ENCODE measurements at places on chromosomes 6 and 20.

GRCh38 chr20:51769976-51770615 is 1.9 kb upstream of the ATP9A start:
- DNase-seq = no peak

- DNase-seq = no peak
These were observed 146.9 kb upstream of the CITED2 start for GRCh38 chr6:139521338-139521737.

- no peak for DNase-seq
These were observed 44.6 kb downstream of the ALDH5A1 start for GRCh38 chr6:24539416-24539815.

GRCh38 chr6:46756469-46757213 is 9.9 kb downstream of the ANKRD66 start:
- no peak for DNase-seq

DNA sequence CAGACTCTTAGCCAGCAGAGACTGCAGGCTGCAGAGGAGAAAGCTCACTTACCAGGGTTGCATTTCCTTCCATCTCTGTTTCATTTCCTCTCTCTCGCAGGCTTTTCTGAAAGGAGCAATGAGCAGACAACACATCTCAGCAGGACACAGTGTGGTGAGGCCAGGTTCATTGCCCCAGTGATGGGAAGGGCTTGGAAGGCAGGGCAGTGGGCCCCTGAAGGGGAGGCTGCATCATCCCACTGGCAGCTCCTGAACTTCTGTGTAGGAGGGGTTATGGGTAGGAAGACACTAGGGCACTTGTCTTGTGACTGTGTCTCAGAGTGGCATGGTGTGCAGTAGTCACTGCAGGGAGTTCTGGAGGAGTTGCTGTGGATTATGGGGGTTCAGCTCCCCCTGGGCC is 246.8 kb downstream of the QKI start:
- no peak for DNase-seq

- DNase-seq = no peak
These were observed 12.5 kb downstream of the CTCFL start for GRCh38 chr20:57512432-57512831.

DNA sequence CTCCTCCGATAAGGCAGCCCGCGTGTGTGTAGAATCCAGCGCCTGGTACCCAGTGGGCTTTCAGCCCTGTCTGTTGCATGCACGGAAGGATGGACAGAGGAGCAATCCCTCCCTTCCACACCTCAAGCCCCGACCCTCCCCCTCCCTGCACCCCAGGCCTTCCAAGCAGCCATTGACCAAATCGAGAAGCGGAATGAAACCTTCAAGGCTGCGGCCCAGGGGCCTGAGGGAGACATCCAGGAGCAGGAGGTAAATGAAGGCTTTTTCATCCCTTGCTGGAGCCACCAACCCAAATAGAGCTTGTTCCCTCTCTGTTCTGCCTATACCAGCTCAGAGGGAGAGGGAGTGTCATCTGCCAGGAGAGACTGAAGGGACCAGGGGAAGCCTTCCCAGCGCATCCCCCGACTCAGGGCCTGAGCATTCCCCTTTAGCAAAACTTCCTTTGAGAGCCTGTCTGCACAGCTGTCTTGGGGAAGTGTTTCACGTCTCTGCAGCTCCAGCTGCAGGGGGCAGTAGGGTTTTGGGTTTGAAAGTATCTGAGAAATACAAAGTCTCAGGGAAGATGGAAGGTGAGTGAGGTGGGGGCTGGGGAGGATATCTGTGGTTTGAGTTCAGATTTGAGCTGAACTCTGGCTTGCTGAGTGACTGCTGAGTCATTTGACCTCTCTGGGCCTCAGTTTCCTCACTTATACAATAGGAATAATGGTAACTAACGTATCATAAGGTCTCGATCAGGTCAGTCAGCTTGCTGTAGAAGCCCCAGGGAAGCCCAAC is 16.1 kb downstream of the FGD2 start:
- DNase-seq = no peak

DNA sequence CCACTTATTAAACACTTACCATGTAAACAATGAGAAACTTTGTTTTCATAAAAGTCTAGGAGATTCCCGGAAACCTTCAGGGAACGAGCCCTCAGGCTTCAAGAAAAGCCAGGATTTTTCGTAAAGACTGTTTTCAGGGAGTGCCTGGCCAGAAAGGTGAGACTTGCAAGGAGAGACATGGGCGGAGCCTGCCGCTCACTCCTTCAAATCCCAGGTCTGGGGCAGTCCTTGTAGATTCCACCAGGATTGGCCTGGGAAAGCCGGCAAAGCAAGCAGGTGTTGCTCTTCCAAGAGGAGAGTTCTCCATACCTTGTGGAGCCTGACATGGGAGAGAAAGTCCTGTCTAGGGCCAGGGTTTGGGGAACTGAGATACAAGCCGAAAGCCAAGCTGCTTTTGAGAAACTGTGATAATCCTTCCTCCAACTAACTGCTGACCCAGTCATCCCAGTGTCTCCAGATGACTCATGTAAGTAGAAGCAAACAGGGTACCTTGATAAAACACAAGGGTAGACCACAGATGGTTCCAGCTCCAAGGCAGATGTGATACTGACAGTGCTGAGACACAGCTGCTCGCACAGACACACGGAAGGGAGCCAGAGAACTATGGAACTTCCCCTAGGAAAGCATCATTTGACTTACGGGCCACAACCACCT is 69.4 kb upstream of the NAA20 start:
- DNase-seq = no peak

DNA sequence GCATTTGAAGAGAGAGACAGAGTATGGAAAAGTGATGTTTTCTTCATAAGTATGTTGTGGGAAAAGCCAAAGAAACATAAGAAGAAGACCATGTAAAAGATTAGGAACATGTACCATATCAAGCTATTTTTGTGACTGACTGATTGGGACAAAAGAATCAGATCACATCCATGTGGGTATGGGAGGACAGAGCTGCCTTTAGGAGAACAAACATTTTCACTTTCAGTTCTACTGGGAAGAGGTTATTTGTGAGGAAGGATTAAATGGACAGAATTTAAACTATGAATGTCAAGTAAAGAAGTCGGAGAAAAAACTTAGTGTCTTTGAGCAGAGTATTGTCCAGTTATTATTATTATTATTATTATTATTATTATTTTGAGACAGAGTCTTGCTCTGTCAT is 124.4 kb upstream of the HCRTR2 start:
- no peak for DNase-seq

DNA sequence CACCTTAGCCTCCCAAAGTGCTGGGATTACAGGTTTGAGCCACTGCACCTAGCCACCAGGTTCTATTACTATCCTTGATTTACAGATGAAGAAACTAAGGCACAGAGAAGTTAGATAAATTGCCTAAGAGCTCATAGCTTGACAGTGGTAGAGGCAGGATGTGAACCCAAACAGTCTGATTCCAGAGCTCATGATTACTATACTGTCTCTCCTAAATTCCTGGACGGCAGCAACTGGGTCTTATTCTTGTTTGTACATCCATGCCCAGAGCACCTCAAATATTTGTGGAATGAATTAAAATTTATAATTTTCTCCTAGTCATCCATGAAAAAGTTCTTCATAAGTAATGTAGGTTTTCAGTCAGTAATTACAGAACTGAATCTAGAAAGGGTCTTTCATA is 15.1 kb downstream of the PDSS2 start:
- DNase-seq = no peak

DNA sequence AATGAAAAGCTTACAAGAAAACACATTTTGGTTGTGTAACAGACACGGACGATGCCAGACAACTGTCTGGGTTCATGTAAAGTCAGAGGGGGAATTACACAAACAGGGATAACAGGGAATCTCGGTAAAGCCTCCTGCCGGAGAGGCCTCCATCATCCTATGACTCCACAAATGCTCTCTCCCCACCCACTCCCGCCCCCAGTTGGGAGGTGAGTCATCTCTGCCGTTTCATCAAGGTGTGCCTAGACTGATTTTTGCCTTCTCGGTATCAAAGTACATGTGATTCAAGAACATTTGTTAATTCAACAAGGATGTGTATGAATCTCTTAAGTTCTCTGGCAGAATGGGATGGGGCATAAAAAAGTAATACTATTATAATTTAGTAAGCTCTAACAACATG is 304.9 kb upstream of the PRDM1 start:
- DNase-seq = no peak
